ENCODE measurements at places on chromosomes 5 and 9.

- peak overlapping the region; percentile 68 for H3K27ac ChIP-seq
- H3K36me3 ChIP-seq, result peaks cover 2% of the 10 kb centered on the region
- DNase-seq, result peak; percentile 66
- H3K4me3 ChIP-seq, result peak overlapping the region; percentile 84
- H3K27me3 ChIP-seq, result peaks cover 53% of the 10 kb centered on the region
Observed at GRCh38 chr5:93620487-93621326, 37.7 kb downstream of the NR2F1 start.

GRCh38 chr5:172642051-172642409, 967 bp downstream of the NEURL1B start:
- no peaks in the 10 kb centered on the region for H3K36me3 ChIP-seq
- H3K4me1 ChIP-seq, result peaks cover 8% of the 10 kb centered on the region
- H3K27me3 ChIP-seq, result peaks cover 40% of the 10 kb centered on the region
- DNase-seq, result no peak

- H3K4me3 ChIP-seq, result peak overlapping the region; percentile 98
- DNase-seq, result peak; percentile 45
- H3K27ac ChIP-seq, result peak overlapping the region; percentile 92
- H3K4me1 ChIP-seq, result peaks cover 31% of the 10 kb centered on the region
- peaks cover 28% of the 10 kb centered on the region for H3K36me3 ChIP-seq
Observed at GRCh38 chr9:134136118-134136995, 475 bp downstream of the WDR5 start.

DNA sequence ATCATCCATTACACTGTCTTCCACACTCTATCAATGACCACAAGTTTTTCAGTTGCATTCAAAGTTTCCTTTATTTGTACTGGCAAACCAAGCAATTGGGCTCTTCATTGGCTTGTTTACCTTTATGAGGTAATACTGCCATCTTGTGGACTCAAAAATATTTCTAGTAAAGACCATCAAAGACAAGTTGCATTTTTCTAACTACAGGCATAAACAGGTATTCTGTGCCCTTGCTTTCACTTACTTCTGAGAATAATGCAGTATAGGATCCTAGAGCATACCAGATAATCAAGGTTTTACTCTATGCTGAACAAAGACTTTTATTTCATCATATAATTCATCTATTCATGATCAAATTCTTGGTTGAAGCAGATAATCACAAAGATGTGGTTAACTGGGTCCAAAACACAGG, 173.7 kb upstream of the POU5F2 start:
- no peak for DNase-seq
- no peaks in the 10 kb centered on the region for H3K4me1 ChIP-seq
- H3K27me3 ChIP-seq, result no peaks in the 10 kb centered on the region

DNA sequence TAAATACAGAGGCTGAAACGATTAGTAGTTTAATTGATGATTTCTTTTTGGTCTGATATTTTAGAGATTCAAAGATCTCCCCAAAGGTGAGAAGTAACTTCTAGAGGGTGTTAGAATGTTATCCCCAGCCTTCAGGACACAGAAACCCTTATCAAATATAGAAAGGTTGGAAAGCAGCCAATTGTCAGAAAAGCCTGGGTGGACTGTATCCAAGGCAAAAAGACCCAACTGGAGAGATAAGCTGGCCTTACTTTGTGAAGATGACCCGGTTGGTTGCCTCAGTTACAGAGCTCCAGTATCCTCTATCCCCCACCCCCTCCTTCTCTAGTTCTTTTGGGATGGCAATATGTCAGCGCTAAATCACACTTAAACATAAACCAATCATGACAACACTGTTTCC, 75.7 kb downstream of the GCNT4 start:
- no peak for DNase-seq
- peaks cover 31% of the 10 kb centered on the region for H3K4me1 ChIP-seq
- H3K27ac ChIP-seq, result no peak overlapping the region

DNA sequence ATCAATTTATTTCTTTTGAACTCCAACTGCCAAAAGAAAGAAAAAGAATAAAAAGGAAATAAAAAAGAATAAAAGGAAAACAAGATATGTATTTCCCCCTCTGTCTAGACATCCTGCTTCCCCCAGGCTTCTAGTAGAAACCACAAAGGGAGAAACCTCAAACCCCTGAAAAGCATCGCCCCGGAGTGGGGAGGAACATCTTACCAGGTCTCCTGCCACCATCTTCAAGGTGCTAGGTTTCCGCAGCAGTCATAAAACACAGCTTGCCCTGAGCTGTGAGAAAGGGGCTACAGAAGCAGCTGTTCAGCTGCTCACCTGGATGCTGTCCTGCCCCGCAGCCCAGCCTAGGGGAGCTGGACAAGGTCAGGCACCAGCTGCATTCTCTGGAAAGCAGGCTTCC, 487.7 kb downstream of the GADD45G start:
- DNase-seq, result peak; percentile 41
- peaks cover 57% of the 10 kb centered on the region for H3K27me3 ChIP-seq
- no peak overlapping the region for H3K4me3 ChIP-seq

DNA sequence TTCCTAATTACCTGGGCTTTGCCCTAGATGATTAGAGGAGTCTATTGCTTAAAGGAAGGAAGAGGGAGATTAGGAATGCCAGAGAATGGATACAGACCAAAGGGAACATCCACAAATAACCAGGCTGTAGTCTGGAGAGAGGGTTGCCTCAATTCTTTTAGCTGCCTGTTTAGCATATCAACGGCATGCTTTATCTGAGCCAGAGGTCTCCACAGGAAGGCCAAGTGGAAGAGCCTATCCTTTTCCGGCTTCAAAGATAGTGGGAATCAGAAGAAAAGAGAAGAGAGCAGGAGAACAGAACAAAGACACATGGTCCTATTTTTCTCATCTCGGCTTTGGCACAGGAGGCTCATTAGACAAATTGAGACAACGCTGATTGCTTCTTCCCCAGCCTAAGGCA, 142.4 kb downstream of the NMUR2 start:
- H3K27ac ChIP-seq, result no peak overlapping the region
- no peak overlapping the region for H3K4me3 ChIP-seq
- no peaks in the 10 kb centered on the region for H3K36me3 ChIP-seq
- no peaks in the 10 kb centered on the region for H3K27me3 ChIP-seq
- DNase-seq, result no peak

DNA sequence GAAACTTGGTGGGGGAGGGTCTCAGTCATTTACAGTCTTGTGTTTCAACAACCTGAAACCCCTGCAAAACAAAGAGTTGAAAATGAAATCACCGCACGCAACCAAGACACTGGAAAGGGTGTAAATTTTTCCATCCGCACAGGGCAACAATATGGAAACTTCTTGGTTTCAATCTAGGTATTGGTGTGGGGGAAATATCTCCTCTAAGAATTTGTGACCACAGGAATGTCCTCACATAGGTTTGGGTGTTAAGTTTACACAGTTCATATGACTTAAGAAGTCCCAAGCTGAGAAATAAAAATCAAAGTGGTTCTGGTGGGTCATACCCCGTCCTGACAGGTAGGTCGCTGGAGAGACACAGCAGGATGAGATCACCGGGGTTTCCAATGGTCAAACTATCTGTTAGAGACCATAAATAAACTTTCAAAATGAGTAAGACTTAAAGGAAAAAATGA, 51.9 kb upstream of the PIP5K1B start:
- H3K27me3 ChIP-seq, result peaks cover 1% of the 10 kb centered on the region
- no peaks in the 10 kb centered on the region for H3K4me1 ChIP-seq
- H3K27ac ChIP-seq, result no peak overlapping the region
- H3K4me3 ChIP-seq, result no peak overlapping the region
- no peaks in the 10 kb centered on the region for H3K36me3 ChIP-seq
- DNase-seq, result no peak

DNA sequence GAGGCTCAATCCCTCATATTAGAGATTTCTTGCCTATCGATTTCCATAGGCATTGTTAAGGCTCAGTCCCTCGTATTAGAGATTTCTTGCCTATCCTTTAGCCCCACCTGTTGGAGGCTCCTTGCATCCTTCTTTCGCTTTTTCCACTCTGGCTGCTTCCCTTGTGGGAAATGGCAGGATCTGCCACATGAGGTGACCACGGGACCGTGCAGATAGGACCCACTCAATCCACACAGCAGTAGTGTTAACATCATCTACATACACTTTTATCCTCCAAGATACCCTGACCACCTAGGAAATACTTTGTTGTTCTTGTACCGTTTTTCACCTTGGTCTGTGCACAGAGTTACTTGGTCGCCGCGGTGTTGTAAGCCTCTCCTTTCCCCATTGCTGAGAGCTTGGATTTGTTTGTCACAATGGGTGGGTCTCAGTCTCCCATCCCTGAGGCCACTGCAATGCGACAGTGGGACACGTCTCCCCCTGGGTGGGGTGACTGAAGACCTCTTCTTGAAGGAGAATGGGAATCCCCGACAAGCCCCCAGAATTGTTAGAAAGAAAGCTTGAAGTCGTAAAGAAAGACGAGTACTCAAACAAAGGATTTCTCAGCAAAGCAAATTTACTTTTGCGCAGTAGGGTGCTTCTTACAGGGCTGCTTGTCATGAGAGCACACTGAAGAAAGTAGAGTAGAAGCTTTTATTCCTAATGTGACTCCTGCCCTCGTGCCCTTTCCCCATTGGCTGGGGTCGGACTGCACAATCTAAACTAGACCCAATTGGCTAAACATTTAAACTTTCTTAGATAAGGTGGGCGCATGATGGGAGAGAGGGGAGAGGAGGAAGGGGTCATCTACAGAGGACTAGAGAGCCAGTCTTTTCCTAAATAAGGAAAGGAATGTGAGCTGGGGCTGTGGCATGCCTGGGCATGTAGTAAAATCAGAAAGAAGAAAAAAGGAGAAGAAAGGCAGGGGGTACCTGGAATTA, 19.8 kb downstream of the IFT74 start:
- DNase-seq, result no peak
- H3K27ac ChIP-seq, result no peak overlapping the region
- no peaks in the 10 kb centered on the region for H3K36me3 ChIP-seq
- no peak overlapping the region for H3K4me3 ChIP-seq
- H3K27me3 ChIP-seq, result no peaks in the 10 kb centered on the region
- H3K4me1 ChIP-seq, result no peaks in the 10 kb centered on the region

GRCh38 chr9:31321256-31321655, 1063.2 kb upstream of the ACO1 start:
- H3K27me3 ChIP-seq, result no peaks in the 10 kb centered on the region
- H3K27ac ChIP-seq, result no peak overlapping the region
- no peaks in the 10 kb centered on the region for H3K36me3 ChIP-seq
- H3K4me1 ChIP-seq, result peaks cover 13% of the 10 kb centered on the region

DNA sequence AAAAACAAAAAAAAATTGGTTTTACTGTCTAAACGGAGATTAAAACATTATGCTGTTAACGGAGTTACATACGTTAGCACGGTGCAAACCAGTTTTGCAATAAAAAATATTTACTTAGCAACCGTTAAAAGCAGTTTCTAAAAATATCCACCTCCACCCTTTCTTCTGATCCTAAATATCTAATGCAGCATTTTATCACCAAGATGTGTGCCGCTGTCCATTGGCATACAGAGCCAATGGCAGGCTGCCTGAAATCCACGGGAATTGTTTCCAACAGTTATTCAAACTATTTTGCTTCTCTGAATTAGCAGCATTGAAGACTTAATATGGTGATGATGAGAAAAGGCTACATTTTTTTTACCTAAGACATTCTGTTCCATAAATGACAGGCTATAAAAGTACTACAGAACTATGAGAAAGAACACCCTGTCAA, 61.6 kb downstream of the CSNK1A1 start:
- H3K36me3 ChIP-seq, result peaks cover 14% of the 10 kb centered on the region
- no peak for DNase-seq
- no peaks in the 10 kb centered on the region for H3K4me1 ChIP-seq
- no peak overlapping the region for H3K4me3 ChIP-seq

DNA sequence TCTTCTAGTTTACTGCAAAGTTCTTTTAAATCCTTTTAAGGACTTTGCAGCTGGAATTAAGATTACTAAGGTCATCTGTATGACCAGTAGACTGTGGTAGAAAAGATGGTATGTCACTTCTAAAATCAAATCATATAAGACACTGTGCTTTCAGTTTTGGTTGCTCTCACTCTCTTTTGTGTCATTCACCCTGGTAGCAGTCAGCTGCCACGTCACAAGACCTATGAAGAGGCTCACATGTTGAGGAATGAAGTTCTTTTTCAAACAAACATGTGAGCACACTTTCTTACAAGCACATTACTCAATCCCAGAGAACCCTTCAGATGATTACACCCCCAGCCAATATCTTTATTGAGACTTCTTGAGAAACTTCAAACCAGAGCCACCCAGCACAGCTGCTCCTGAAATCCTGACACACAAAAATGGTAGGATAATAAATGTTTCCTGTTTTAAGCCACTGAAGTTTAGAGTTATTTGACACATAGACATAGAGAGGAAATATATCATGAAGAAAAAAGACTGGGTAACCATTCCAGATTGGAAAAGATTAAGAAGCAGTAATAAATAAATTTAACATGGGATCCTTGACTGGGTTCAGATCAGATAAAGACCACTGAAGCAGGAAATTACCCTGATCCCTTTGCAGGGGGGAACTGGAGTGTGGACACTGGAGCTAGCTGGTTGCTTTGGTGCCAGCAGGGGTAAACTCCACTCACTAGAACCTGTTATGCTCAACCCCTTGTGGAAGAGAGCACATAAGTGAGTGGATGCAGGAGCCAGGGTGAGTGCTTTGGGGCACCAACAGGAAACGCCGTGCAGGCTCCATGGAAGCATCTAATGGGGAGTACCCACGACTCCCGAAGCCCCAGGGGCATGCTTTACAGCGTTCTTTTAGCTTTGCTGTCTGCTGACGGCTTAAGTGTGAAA, 64.1 kb downstream of the SLCO4C1 start:
- H3K4me1 ChIP-seq, result peaks cover 11% of the 10 kb centered on the region
- H3K27ac ChIP-seq, result no peak overlapping the region
- no peak for DNase-seq

DNA sequence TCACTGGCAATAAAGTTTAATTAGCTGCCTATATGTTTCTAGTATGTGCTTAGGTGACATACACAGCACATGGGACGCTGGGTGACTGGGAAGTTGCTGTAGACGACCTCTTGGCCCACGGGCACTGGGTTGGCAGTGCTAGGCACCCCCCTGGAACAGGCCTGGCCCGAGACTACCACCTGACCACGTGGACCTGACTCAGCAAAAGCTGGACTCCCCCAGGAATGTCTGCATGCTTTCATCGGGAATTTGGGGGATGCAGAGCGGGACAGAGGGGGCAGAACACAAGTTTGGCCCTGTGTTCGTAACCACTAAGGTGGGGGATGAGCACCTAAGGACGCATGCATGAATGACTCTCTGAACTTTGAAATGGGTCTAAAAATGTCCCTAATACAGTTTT, 16.6 kb upstream of the INPP5E start:
- H3K36me3 ChIP-seq, result peaks cover 65% of the 10 kb centered on the region
- DNase-seq, result no peak
- H3K4me3 ChIP-seq, result no peak overlapping the region

All from activated CD8-positive, alpha-beta T cell treated with anti-CD3 and anti-CD28 coated beads, Interleukin-2, amount 10 ng/mL, durations not matched to agents 7 days and 5 days (primary cell).